ENCODE measurements at places on chromosomes 1 and 21. TPM values are rescaled to one million over a fixed set of nuclear protein-coding genes. Genes with fewer than 3 reads are reported as not detected.

The RAB7B gene
- total RNA-seq, result 4.4 TPM

The SYT2 gene
- total RNA-seq, result 2.6 TPM

The APCS gene
- not detected for total RNA-seq

The CRP gene
- not detected for total RNA-seq

The ZBTB8A gene
- 9.8 TPM for total RNA-seq

The BEST4 gene
- 0.23 TPM for total RNA-seq

The OR2T29 gene
- not detected for total RNA-seq

The SORT1 gene
- 60.8 TPM for total RNA-seq

The CLCNKA gene
- total RNA-seq, result not detected

The NMNAT1 gene
- total RNA-seq, result 9.6 TPM

The CELA2B gene
- not detected for total RNA-seq

The NBPF12 gene
- total RNA-seq, result 13.7 TPM

The OR2M3 gene
- total RNA-seq, result not detected

The SPRR1B gene
- not detected for total RNA-seq

The NIPAL3 gene
- 2.4 TPM for total RNA-seq

The NUDT4B gene
- total RNA-seq, result not detected

The MTARC1 gene
- 28.3 TPM for total RNA-seq

The TMEM201 gene
- total RNA-seq, result 41.4 TPM

The ERVH48-1 gene
- not detected for total RNA-seq

The ECM1 gene
- 5.5 TPM for total RNA-seq

Data from neural crest cell (in vitro differentiated cells).